ENCODE measurements at places on chromosomes 6 and 20.
A peak's percentile ranks its signal among the peaks of the same experiment; 100 is the strongest.

DNA sequence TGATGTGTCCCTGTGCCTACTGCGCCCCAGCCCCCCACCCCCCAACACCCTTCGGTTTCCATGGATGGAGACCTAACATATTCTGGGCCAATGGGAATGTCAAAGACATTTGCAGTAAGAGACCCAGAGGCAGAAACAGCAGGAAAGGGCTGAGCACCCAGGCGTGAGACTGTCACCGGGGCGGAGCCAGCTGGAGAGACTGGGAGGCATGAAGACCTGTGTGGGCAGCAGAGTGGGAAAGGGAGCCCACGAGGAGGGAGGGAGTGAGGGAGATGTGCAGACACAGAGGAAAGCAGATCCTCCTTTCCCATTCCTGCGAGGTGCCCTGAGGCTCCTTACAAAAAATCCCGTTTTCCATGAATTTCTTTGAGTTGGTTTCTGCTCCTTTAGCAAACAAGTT is 150.2 kb downstream of the FOXC1 start:
- DNase-seq: no peak

DNA sequence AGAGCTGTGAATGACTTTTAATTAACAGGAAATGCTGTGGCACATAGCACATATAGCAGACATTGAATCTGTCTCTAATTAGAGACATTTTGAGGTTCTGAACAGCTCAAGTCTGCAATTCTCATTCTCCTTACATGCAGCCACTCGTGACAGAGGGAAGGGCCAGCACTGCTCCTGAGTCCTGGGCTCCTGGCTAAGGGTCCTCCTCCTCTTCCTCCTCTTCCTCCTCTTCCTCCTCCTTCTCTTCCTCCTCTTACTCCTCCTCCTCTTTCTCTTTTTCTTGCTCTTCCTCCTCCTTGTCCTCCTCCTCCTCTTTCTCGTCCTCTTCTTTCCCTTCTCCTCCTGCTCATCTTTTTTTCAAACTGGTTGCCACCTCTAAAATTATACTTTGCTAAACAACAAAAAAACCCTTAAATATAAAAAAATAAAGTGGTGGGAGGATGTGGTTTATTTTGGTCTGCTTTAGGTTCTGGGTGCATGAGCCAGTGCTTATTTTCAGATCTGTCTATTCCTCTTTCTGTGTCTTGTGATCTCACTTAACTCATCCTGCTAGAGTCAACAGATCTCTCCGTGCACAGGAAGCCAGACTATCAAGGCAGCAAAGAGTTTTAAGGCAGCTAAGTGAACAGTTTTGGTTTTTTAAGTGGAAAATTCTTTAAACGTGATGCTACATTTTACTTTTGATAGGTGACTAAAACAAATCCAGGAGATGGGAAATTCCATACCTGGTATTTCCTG is 159.3 kb downstream of the CD83 start:
- DNase-seq: peak; percentile 26

- no peak for DNase-seq
Measured at GRCh38 chr6:27679308-27679963, 206.5 kb upstream of the ZNF184 start.

DNA sequence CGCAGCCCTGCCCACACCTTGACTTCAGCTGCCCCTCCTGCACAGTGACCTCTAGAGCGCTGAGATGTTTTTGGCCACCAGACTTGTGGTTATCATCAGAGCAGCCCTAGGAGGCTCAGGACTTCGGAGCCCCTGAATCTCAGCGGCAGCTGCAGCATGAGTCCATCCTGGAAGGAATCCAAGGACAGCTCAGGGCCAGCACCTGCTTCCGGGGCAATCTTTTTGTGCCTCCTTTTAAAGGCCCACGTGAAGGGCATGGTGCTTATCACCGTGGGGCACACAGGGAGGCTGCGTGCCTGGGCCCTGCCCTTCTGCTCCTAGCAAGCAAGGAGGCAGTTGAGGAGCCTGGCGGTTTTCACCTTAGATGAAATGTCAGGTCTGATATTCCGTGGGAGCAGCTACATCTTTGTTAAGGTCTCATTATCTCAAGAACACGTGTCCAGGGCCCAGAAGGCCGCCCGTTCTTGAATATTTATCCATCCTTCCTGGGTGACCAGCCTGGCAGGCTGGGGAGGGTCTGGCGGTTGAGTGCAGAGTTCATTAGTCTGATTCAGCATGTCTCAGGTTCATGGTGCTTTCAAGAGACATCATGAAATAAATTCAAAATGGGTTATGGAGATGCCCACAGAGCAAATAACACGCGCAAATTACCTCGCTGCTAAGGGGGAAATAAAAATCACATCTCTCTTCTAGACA is 392.4 kb downstream of the TAF4 start:
- no peak for DNase-seq

DNA sequence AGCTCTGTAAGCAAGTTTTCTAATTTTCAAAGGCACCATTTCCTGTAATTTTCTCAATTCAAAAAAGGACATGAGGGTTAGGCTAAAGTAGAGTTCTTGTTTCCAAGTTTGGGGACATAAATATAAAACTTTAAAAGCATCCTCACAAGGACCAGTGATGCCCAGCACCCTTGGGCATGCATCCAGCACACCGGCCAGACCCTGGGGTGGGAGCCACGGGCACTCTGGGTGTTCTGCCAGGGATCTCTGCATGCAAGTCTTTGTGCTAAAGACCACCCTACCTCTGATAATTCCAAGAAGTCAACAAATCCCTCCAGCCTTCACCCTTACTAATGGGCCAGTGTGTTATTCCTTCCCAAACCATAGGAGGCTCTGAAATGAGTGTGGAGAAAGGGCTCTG is 46.5 kb downstream of the PLCG1 start:
- DNase-seq: no peak

- DNase-seq: no peak
Measured at GRCh38 chr20:25313593-25313992, 65.7 kb downstream of the PYGB start.

GRCh38 chr20:20198011-20198410 is 145.7 kb downstream of the CFAP61 start:
- DNase-seq: no peak

GRCh38 chr6:49841424-49841823 is 24.9 kb downstream of the CRISP1 start:
- DNase-seq: no peak

GRCh38 chr20:61254881-61255626 is 3.0 kb downstream of the CDH4 start:
- peak; percentile 43 for DNase-seq

- DNase-seq: no peak
Measured at GRCh38 chr6:5537132-5537531, 275.8 kb downstream of the FARS2 start.

DNA sequence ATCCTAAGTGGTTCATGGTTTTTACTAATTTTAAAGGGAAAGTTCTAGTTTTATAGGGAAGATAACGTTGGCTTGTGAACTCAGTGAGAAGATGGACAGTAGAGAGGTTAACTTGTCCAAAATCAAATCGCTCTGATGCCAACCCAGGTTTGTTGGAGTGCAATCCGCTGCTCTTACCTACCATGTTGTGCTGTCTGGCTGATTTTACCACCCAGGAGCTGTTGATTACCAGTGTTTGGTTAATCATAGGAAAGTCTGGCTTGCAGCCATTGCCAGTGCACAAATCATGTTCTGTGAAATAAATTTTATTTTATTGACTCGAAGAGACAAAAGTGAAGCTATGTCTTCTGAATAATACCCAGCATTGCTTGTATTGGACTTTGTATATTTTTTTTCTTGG is 92.4 kb downstream of the PLCB4 start:
- no peak for DNase-seq

DNA sequence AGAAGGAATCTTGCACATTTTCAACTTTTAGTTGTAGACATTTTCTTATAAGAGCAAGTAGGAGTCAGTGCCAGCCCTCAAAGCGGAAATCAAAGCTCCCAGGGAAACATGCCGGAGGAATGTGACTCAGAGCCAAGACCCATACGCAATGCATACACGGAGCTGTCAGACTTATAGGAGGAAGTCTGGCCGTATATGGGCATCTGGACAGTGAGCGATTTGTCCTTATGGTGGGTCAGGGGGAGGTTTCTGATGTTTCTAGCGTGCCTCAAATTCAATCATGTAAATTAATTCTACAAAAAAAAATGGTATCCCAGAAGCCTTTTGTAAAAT is 3.6 kb upstream of the CCN2 start:
- peak; percentile 80 for DNase-seq

DNA sequence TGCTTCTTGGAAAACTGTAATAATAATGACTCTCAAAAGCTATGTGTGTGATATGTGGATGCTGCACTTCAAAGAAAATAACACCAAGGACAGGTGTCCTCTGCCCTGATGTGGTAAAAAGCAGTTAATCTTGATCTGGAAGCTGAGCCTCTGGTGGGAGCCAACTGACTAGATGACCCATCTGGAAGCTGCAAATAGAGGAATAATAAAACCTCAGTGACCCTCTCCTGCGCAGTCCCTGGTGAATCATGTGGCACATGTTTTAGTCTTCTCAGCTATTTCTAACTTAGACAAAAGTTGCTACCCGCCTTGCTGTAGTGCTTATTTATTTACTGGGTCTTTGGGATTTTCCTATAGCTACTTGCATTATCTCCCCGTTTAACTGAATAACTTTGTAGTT is 47.3 kb downstream of the TP53INP2 start:
- DNase-seq: no peak

GRCh38 chr6:106108129-106108528 is 22.0 kb downstream of the PRDM1 start:
- DNase-seq: no peak

DNA sequence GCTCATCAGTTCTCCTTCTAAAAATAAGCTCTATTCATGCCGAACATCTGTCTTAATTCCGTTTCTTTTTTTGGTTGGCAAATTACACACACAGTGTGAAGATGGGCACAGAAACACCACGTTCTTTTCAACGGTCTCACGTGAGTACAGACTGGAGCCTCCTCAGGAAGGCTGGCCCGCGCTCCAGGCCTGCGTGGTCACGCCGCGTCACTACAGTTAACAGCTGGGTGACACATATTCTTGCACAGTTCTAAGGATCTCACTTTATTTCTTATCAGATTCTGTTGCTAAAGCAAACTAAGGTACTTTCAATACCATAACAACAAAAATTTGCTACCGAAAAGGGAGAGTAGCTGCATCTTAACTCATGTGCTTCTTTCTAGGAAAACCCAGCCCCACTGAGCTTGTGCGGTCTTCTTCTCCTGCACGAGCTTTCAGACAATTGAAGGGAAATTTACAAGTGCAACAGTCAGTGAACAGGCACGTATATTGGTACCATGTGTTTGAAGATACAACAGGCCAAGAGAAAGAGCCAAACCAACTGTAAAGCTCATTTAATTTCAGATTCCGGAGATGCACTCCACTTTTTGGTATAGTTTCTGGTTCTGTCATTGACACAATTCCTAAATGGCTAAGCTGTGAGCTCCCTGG is 55.6 kb upstream of the MPC1 start:
- DNase-seq: no peak

DNA sequence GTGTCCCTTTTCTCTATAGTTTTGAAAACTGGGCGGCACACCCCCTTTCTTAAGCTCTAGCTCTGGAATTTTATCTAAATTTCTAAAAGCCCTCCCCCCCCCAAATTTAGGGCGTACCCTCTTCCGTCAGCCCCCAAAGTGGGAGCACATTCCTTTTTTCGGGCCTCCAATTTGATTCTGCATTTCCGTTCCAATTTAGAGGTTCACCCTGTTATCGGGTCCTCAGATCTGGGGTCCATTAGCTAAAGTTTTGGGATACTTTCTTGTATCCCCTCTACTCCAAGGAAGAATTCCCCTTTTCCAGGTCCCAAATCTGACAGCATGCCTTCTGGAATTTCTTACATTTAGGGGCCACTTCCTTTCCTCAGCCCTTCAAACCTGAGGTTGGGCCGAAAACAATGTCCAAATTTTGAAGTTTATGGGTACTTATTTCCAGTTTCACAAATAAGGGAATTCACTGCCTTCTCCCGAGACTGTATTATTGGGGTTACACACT is 796 bp downstream of the PHF20 start:
- no peak for DNase-seq

GRCh38 chr6:16223362-16223761 is 15.0 kb upstream of the GMPR start:
- no peak for DNase-seq

DNA sequence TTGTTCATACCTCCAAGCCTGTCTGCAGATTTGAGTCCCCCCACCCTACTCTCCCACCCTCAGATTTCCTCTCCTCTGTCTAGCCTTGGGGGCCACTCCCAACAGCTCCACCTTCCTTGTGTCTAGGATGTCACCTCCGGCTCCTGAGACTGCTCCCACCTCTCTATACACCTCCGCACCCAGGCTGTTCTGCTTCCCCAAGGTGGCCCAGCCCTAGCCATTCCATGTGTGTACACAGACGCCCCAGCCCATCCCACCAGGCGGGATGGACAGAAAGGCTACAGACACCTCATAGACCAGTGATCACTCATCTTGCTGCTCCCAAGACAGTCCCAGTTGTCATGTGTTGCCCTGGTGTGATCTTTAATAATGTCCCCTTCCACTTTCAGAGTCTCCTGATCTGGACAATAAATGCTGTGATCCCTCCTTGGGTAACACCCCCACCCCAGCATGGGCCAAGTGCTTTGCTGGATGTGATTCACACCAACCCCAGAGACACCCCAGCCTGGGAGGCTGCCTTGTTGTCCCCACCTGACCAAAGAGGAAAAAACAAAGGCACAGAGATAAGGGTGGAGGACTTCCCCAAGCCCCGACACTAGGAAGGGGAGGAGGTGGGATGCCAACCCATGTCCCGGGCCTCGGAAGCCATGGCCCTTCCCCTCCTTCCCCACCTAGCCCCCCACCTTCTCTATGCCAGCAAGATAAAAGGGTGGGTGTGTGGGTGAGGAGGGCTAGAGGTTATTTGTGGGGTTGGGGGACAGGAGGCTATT is 36.1 kb downstream of the MDFI start:
- no peak for DNase-seq

GRCh38 chr6:7992002-7992815 is 72.0 kb downstream of the BLOC1S5 start:
- DNase-seq: peak; percentile 81

GRCh38 chr6:85864453-85865401 is 222.0 kb upstream of the SYNCRIP start:
- DNase-seq: peak; percentile 34

DNA sequence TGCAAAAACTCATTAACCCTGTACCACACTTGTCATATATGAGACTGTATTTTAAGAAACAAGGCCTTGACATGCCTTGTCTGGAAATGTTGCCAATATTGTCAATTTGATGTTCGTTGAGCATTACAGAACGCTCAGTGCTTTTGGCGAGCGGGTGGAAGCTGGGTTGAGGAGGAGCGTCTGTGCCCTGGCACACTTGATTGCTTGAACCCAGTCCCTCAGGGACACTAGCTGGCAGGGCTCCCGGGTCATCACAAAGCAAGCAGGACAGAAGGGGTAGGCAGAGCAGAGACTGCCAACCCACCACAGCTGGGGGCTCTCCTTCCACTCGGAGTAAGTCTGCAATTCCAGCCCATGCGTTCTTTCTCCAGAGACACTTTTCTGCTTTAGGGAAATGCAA is 286.3 kb downstream of the KHDC1L start:
- DNase-seq: no peak

DNA sequence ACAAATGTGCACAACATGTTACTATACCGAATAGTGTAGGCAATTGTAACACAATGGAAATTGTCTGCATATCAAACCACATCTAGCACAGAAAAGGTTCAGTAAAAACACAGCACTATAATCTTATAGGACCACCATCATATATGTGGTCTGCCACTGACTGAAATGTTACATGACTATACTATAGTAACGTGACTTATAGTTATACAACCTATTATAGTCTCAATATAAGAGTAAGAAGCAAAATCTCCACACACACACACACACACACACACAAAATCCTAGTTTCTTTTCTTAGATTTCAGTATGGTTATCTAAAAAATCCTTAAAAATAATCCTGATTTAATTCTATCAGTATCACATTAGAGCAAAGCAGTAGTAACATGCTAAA is 164.6 kb downstream of the RALGAPA2 start:
- DNase-seq: no peak

- DNase-seq: peak; percentile 86
Measured at GRCh38 chr20:14997791-14998190, 660.4 kb upstream of the FLRT3 start.

All from fibroblast of mammary gland (primary cell).